ENCODE measurements at places on chromosomes 7 and 10. TPM values are rescaled to one million over a fixed set of nuclear protein-coding genes. Genes with fewer than 3 reads are reported as not detected.

OR2A5 gene
- total RNA-seq = not detected

ABHD11 gene
- total RNA-seq = 29.0 TPM

IL2RA gene
- not detected for total RNA-seq

AGMO gene
- 0.15 TPM for total RNA-seq

ASZ1 gene
- not detected for total RNA-seq

TMEM72 gene
- total RNA-seq = not detected

HOXA10 gene
- 11.2 TPM for total RNA-seq

PAX4 gene
- total RNA-seq = not detected

VSIR gene
- 14.5 TPM for total RNA-seq

CRTAC1 gene
- 3.5 TPM for total RNA-seq

AOAH gene
- total RNA-seq = 3.1 TPM

NPC1L1 gene
- total RNA-seq = 0.13 TPM

IPMK gene
- total RNA-seq = 8.8 TPM

ANKRD30A gene
- total RNA-seq = 0.06 TPM

TEX36 gene
- not detected for total RNA-seq

GIMAP4 gene
- 5.7 TPM for total RNA-seq
